Activated CD4-positive, CD25-positive, alpha-beta regulatory T cell (primary cell): ENCODE measurements at places on chromosomes 1 and 21.

GRCh38 chr1:183635099-183635605 is 431 bp downstream of the ARPC5 start:
- peak; percentile 18 for DNase-seq

DNA sequence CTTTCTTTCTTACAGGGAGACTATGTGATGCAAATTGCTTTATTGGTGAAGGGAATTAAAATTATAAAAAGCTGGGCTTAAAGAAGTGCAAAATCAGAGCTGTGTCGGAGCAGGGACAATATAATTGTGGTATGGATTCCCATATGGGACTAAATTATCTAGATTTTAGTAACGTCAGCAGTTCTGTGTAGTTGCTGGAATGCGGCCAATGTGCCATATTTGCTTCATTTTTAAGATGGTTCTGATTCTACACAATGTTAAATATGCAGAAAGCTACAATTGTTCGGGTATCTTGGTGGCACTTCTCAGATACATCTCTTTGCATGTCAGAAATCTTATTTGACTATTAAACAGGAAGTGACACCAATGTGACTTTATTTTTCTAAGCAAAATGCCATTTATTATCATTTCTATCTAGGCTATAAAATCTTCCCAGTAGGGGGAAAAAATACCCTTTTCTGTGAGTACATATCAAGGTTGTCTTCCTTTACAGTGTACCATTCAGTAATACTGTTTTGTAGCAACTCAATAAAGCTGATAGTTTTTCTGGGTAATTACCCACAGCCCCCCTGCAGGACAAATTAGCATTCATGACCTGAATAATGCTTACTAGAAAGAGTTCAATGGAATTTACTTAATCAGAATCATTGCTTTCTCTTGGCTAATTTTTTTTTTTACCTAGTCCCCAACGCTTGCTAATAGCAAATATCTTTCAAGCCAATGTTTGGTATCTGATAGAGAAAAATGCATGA is 288.3 kb upstream of the ADGRL2 start:
- DNase-seq = no peak

DNA sequence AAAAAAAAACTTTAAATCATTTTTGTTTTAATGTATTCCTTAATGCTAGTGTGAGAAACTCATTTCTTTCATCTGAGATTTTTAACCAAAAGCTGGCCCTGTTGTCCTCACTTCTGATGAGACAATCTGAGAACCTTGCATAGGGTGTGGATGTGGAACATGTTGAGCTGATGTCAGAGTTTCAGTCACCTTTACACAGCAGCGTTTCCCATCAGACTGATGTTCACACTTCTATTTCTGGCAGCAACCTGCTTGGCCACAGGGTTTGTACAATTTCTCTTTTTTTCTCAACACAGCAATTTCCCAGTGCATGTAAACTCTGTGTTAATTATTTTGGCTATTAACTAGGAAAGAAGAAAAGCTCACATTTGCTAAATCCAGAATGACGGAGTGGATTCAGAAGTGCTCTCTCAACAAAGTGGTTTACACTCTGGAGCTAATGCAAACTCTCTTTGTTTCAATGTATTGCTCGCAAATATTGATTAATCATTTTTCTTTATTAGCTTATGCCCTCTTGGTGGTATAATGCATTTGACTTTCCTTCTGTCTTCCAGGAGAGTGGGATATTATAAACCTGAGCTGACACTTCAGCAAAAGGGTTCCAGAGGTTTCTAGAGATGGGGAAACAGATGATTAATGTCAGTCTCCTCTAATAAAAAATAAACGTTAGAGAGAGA is 70.5 kb upstream of the HSPA13 start:
- DNase-seq = no peak

DNA sequence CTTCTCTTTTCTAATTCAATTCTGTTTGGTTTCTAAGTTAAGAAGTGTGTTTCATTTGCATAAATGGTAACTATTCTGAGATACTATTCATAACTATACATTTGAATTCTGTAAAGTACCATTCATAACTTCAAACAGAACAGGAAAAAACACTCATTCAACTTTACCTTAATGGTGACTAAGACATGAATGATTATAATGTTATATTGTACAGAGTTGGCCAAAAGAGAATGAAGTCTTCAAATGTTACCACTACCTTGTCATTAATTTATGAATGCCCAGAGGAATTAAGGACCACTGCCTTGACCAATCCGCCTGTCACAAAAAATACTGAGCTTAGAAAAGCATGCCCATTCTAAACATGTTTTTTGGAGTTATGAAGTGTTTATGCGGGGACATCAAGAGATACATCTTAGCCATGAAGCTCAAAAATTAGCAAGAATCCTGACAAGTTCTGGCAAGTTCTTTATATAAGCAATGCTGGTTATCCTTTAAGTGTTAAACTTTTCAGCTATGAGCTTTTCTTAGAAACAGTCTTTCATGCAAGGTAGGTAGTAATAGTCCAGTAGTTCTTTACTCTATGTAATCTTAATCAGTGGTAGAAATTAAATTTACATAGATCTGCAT is 7.9 kb downstream of the WASF2 start:
- no peak for DNase-seq

DNA sequence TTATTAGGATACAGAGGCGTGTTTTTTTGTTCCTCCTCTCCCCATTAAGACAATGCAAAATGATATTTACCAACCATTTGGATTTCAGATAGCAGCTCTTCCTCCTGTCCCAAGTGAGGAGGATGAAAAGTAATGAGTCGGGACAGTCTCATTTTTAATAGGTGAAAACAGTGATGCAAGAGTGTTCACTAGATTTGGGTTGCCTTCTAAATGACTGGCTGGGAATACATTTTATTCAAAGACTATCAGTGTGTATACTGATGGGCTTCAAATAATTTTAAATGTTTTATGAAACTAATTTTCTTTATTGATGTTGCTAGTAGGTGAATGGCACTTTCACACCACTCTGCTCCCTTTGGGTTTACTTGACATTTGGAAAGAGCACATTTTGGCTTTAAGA is 2.1 kb downstream of the RCOR3 start:
- DNase-seq = no peak

- DNase-seq = peak; percentile 53
These were observed 144.2 kb upstream of the KRTAP19-8 start for GRCh38 chr21:31182231-31183140.

DNA sequence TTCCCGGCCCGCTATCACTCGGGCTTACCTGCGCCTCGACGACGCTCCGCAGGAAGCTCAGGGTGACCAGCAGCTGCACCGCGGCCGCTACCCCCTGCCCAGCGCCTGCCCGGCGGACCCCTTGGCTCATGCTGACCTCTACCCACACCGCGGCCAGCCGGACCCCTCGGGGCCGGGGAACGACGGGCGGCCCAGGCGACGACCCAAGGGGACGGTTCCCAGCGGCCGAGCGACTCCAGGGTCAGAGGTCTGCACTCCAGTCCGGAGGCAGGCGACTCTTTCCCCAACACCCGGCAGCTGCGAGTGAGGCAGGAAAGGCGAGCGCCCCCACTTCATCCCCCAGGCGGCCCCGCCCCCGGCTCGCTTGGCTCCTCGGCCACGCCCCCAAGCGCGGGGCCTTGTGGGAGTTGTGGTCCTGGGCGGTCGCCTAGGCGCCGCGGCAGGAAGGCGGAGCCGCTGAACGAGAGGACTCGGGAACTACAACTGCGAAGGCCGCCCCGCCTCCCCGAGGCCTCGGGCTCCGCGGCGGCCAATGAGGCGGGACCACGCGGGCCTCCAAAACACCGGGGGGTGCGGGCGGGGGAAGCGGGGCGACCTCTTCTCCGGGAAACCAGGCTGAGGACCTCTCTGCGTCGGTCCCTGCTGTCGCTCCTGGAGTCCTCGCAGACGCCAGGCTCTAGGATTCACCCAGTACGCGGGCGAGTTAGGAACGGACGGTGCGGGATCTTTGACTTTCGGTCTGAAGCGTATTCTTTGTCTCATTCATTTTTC is at the start of gene ERO1B:
TSS of gene ERO1B (minus strand) at position 305 of the 771 bp plus-strand sequence. CDS start at position 130, 175 bp downstream.
- DNase-seq = peak; percentile 94

- DNase-seq = no peak
These were observed 45.7 kb downstream of the CDCP2 start for GRCh38 chr1:54107131-54107530.

GRCh38 chr1:52153898-52154297 is 12.0 kb downstream of the ZFYVE9 start:
- no peak for DNase-seq

GRCh38 chr1:218874313-218874712 is 299.4 kb upstream of the LYPLAL1 start:
- no peak for DNase-seq

DNA sequence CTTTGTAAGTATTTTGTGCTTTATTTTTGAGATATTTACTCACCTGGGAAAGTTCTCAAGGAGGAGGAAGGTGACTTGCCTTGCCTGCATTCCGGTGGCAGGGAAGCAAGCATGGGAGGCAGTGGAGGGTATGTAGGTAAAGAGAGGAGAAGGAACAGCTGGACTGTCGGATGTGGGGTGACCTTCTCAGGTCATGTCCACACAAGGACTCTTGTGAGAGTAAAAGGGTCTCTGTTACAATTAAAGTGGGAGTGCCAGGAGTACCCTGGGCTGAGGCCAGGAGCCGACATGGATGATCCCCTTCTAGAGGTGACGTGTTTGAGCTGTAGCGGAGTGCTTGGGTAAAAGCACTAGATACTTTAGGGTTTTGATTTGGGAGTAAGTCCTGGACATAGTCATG is 25.0 kb downstream of the UBE4B start:
- no peak for DNase-seq
